ENCODE measurements at places on chromosomes 5 and 9.

DNA sequence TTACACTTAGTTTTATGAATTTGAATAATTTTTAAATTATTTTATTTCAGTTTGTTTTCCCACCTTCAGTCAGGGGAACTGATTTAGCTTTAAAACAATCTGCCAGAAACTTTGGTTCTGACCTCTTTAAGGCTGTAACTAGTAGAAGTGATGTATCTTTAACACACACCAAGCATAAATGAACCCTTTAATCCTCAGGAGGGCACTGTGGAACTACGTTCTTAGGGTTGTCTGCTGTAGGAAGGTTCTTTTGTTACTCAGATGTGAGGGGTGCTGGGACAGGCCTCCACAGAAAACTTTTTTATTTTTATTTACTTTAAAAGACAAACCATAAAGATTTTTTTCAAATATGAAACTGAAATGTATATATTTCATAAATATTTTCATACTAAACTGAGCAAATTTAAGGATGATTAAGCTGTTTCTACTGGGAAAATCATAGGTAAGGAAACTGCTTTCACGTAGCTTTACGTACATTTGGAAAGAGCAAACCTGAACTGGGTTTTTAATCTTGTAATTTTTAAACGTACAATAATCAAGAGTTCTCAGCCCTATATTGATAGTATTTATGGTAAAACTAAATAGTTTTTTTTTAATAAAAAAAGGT is 5.3 kb downstream of the KLF4 start:
- no peak for DNase-seq

DNA sequence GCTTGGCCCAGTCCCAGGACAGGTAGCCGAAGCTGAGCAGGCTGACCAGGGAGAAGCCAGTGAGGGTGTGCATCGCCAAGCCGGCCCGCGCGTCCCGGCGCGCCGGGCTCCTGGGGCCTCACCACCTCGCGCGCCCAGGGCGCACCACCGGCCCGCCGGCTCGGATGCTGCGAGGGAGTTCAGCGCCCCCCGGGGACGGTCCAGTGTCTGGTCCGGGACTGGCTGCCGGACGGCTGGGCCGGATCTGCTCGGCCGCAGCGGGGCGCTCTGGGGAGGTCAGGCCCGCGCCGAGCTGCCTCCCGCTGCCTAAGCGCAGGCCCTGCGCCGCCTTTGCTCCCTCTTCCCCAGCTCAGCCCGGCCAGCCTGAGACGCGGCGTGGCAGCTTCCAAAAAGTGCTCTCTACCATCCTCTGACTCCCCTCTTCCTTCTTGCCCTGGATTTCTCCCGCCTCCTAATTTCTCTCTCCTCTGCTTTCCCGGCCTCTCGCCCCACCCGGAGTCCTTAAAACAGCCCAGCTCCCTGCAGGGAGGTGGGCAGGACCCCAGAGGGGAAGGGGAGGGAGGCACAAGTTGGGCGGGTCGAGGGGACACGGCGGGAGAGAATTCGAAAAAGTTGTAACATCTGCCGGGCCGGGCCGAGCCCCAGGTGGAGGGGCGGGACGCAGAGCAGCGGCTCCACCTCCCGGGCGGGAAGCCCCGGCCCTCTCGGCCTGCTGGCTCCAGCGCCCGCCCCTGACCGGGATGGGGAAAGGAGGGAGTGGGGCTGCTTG is at the start of gene ARSI:
ARSI (minus strand) TSS at position 605 of the 769 bp plus-strand sequence; CDS start at position 73, 532 bp downstream.
- DNase-seq = no peak

GRCh38 chr5:33043343-33043997 is 332.3 kb downstream of the NPR3 start:
- DNase-seq = no peak

DNA sequence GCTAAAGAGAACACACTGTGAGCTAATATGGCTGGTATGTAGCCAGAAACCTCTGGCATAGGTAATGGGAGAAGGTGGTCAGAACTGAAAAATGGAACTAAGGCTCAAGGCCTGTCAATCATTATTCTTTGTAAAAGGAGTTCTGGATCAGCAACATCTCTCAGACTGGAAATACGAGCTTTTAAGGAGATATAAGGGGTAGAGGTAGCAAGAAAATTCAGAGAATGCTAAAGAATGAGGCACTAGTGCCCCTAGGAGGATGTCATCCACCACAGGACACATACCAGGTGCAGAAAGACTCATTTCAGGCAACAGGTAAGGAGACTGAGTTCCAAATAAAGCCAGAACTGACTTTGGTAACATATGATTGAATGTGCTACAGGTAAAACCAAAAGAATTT is 18.9 kb upstream of the MOCS2 start:
- DNase-seq = no peak

GRCh38 chr5:14667770-14668169 is 3.3 kb downstream of the OTULIN start:
- DNase-seq = no peak

DNA sequence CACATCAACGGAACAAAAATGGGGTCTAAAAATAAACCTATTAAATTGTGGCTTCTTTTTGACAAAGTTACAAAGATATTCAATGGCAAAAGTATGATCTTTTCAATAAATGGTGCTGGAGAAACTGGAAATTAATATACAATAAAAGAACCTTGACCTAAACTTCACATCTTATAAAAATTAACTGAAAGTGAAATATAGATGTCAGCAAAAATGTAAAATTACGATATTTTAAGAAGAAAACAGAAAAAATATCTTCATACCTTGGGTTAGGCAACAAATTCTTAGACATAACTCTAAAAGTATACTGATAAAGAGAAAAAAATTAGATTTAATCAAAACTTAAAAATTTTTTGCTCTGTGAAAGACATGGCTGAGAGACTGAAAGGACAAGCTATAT is 1909.5 kb upstream of the CDH9 start:
- no peak for DNase-seq

- DNase-seq = no peak
These were observed 65.7 kb upstream of the GNE start for GRCh38 chr9:36323926-36324325.

GRCh38 chr9:76302543-76302942 is 91.7 kb downstream of the RFK start:
- no peak for DNase-seq

GRCh38 chr9:35705836-35706430 is 16.2 kb upstream of the TPM2 start:
- no peak for DNase-seq

Data from caudate nucleus (tissue), 63 donors.